ENCODE measurements at places on chromosomes 3 and 15.
A peak's percentile ranks its signal among the peaks of the same experiment; 100 is the strongest.

DNA sequence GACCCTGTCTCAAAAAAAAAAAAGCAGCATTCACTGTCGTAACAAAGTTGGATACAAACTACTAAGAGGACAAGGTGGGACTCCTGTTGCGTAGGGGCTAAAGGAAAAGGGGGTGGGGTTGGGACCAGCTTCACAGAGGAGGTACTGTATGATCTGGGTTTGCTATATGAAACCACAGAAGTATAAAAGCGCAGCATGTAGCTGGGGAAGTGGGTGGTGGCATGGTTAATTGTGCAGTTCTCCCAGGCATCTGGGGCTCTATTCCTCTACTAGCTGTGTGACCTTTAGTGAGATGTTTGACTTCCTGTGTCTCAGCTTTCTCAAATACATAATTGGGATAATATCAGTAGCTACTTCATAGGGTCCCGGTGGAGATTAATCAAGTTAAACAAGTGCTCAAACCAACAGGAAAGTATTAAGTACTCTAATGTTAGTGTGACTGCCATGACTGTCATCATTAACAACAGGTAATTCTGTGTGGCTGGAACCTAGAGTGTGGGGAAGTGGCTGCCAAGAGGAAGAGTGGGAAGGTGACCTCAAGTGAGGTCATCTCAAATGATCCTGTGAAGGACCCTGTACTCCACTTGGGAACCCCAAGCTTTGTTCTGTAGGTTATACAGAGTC lies 11.5 kb downstream of the PARP16 start:
- no peak for DNase-seq

- DNase-seq = peak; percentile 77
Observed at GRCh38 chr15:48250640-48251076, 44.6 kb downstream of the SLC12A1 start.

DNA sequence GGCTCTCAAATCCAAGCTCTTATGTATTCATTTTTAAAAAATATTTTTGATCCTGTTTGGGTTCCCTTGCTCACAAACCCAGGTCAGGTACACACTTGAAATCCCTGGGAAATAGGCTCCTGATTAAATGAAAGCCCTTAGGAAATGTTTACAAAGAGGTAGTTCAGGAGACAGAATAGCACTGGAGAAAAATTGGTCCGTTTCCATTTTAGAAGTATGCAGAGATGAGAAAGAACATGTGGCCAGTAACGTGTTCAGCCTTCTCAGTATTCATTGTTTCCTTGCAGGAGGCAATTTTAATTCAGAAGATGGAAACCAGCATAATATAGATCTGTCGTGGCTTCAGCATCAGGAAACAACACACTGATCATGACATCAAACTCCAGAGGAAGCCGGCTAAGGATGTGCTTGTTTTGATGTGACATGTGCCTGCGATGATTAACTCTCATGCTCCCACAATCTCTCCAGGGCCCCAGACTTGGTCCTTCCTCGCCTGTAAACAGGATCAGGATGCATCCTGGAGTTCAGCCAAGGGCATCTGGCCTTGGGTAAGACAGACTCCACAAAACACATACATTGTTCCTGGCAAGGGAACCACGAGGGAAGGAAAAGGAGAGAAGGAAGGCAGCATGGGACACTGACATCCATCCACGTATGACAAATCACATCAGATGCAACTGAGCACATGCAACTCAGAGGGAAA lies 350.5 kb upstream of the THBS1 start:
- peak; percentile 49 for DNase-seq

- DNase-seq = peak; percentile 53
Observed at GRCh38 chr15:55434989-55435825, 26.9 kb downstream of the PIERCE2 start.

DNA sequence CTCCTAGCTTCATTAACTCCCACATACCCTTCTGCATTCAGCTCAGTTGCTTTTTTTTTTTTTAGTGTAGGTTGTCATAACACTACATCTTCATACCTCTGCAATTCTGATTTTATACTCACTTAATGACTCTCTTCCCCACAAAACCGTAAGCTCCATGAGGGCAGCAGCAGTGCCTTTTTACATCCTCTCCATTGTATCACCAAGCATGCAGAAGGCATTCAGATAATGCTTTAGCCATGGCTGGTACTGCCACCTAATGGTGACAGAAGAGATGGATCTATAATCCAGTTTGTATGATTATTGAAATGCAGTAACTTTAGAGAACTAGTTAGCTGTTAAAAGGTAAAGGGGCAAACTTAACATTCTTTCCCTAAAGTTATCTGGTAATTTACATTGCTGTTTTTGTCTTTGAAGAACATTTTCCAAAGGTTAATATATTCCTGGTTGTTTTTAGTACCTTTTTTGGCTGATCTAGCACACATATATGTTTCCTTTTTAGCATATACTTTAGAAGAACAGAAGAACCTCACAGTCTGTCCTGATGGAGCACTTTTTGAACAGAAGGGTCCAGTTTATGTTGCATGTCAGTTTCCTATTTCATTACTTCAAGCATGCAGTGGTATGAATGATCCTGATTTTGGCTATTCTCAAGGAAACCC lies 36.8 kb downstream of the ATP1B3 start:
- peak; percentile 57 for DNase-seq

GRCh38 chr3:114451561-114452018 lies 157.8 kb downstream of the TIGIT start:
- no peak for DNase-seq

DNA sequence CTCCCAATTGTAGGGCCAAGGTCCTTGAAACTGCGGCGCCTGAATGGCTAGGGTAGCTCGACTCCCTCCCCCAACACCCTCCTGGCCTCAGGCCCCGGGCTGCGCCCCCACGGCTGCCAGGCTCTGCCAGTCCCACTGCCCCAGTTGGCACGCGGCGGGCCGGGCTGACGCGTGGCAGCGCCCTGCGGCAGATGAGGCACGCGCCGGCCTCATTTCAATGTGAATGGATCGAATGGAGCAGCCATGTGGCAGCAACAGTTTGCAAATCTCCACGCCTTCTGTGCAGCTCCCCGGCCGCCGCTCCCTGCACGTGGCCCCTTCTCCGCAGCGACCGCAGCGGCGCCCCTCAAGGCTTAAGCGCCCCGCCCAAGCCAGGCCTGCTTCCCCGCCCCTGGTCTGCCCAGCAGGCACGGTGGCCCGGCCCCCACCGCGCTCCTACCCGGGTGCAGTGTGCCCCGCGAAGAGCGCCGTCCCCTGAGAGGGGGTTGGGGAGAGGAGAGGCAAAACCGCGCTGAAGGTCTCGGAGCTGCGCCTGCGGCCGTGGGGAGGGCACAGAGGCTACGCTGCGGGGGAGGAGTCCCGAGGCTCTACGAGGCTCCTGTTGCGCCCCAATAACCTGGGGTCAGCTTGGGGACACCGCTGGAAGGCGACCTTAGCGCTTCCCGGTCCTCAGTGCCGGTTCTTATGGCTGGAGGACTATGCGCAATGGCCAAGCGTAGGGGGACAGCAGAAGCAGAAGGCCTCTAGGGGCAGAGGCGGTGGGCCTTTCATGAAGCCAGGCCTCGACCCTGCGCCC lies 3.1 kb upstream of the DLL4 start:
- DNase-seq = no peak

GRCh38 chr3:110193074-110193473 lies 855.7 kb upstream of the DPPA4 start:
- no peak for DNase-seq

DNA sequence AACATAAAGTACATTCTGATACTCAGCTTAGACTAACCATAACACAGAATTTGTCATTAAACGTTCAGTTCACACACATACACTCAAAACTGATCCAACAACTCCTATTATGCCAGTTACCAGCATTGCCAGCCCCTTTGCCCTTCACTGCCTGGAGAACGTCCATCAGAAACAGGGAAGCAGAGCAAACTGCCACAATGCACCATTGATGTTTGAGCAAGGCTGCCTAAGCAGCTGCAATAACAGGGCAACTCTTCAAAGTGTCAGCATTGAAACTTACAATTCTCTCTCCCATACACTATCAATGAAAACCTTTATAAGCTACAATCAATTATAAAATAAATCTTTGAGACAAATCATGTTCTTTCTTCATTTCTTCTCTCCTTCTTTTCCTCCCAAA lies 85.1 kb downstream of the ZBTB20 start:
- no peak for DNase-seq

- DNase-seq = no peak
Observed at GRCh38 chr3:78494851-78495250, 1272.9 kb downstream of the ROBO1 start.

DNA sequence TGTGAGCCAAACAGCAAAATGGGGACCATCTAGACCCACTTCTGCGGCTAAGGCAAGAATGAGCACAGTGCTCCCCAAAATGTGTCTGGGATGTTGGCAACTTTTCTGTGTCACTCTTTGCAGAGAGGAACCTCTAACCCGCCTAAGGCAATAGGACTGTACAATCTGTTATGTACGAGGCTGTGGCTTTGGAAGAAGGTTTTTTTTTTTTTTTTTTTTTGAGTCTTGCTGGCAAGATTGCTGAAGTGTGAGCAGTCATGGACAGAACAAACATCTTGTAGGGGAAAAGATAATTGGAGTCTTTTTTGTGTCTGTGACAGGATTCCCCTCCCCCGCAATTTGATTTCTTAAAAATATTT lies 7.2 kb downstream of the FEZF2 start:
- DNase-seq = no peak

All from fibroblast of upper back skin (primary cell).